ENCODE measurements at places on chromosomes 16 and 17.

GRCh38 chr17:34205401-34205800, 49.7 kb upstream of the CCL2 start:
- DNase-seq = no peak

DNA sequence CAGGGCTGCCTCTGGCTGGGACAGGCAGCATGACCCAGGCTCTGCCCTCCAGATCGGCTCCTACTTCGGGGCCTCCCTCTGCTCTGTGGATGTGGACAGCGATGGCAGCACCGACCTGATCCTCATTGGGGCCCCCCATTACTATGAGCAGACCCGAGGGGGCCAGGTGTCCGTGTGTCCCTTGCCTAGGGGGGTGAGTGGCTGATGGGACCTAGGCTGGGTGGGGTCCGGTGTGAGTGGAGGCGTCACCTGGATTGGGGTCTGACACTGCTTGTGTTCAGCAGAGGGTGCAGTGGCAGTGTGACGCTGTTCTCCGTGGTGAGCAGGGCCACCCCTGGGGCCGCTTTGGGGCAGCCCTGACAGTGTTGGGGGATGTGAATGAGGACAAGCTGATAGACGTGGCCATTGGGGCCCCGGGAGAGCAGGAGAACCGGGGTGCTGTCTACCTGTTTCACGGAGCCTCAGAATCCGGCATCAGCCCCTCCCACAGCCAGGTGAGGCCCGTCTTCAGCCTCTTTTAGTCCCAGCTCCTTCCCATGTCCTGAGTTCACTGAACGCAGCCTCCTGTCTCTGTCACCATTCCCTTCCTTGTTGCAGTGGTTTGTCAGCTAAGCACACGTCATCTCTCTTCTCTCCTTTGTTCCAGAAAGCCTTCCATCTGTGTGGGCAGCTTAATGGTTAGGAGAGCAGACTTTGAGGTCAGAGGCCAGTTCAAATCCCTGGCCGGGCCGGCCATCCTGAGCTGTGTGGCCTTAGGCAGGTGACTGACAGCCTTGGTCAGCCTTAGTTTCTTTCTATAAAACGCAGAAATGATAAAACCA, 16.9 kb downstream of the COX6A2 start:
- DNase-seq = no peak

GRCh38 chr17:49390548-49391324, 23.9 kb downstream of the PHB1 start:
- DNase-seq = peak; percentile 30

DNA sequence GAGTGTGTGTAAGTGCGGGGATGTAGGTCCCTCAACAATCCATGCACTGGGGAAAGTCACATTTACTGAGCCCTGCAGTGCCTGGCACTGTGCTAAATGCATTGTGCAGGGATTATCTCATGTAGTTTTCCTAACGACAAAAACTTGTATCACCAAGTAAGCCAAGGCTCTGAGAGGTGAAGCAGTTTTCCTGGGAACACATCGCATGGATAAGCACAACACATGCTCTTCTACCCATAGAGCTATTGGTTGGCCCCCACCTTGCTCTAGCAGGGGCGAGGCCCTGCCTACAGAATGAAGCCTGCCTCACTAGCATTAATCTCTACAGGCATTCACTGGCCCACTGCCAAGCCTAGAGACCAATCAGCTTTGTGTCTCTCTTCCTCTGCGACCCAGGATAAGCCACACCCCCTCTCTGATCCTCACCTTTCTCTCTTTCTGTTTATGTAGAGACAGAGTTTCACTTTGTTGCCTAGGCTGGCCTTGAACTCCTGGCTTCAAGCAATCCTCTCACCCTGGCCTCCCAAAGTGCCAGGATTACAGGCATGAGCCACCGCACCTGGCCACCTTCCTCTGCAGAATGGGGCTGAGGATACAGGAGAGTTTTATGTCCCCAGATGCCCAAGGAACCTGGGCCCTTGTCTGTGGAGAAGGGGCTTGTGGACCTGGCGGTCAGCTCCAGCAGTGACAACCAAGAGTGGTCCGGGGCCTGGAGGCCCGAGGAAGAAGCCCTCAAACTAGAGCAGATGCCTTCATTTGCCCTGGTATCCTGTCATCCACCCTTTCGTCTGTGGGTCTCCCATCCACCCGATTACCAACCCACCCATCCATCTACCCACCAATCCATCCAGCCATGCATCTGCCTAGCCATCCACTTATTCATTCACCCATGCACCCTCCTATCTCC, 12.8 kb downstream of the CDH16 start:
- peak; percentile 36 for DNase-seq

DNA sequence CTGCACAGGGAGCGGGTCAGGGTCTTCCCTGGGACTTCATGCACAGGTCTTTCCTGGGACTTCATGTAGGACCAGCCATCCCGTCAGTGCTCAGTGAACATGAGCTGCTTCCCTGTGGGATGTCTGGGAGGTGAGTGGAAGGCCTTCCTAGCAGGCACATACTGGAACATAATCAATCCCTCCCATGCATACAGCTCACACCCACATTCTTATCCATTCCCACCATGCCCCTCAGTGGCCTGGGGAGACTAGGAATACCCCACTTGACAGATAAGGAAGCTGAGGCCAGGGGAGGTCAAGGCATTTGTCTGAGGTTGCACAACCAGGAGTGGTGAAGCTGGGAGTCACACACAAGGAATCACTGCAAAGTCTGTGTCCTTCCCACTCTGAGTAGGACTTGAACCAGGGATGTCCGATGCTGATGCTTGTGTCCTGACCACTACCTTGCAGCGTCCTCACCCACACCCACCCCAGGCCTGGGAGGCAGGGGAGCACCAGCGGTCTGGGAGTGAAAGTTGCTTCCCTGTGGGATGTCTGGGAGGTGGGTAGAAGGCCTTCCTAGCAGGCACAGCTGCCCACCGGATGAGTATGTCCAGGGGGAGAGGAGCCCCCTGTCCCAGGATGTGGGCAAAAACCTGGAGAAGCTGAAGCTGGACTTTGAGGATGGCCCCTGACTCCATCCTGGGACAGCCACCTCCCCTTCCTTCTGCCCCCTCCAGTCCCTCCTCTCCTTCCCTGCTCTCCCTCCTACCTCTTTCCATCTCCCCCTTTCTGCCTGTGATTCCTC, 1.0 kb upstream of the NLRC5 start:
- DNase-seq = no peak

- DNase-seq = no peak
Observed at GRCh38 chr17:77320485-77321256, 179.9 kb downstream of the SEC14L1 start.

GRCh38 chr16:88058136-88058535, 106.9 kb downstream of the BANP start:
- no peak for DNase-seq

- no peak for DNase-seq
Observed at GRCh38 chr16:46788891-46789474, 40.8 kb upstream of the MYLK3 start.

All from activated CD4-positive, alpha-beta T cell treated with anti-CD3 and anti-CD28 coated beads, Interleukin-10, Interleukin-2, amounts not matched to agents 100 ng/mL and 50 ng/mL, durations not matched to agents 16 hours and 8 hours (primary cell).